Mammary epithelial cell (primary cell): ENCODE measurements at places on chromosomes 3 and 15.

- DNase-seq, result no peak
Measured at GRCh38 chr15:55879181-55879580, 114.2 kb downstream of the NEDD4 start.

GRCh38 chr3:148937467-148938255, 53.7 kb upstream of the GYG1 start:
- DNase-seq, result no peak

DNA sequence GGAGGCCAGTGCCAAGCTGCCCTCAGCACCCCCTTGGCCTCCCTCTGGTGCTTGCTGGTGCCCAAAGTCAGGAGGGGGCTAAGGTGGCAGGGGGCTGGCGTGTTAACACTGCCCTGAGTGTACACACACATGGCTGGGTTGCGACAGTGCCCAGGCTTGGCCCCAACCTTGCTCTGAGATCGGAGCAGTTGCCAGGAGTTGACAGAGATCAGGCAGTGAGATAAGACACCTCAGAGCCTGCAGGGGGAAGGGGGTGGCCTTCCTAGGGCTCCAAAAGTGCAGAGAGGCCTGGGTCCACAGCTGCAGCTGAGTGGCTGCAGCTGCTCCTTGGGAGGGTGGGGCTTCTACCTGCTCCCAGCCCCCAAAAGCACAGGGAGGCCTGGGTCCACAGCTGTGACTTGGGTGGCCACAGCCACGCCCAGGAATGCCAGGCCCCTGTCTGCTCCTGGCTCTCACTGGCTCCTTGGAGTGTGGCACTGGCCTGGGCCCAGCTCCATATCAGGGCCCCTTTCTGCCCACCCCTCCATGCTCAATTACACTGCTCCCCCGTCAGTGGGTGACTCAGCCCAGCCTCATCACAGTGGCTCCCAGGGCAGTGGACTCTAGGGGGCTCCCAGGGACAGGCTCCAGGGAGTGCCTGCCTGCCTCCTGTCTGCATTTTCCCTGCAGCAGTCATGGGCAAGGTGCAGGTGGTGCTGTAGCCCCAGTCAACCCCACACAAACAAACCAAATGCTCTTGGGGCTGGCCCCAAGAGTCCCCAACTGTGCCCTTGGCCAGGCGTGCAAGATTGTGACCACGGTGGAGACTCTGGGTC, 56.4 kb upstream of the C15orf39 start:
- DNase-seq, result no peak

DNA sequence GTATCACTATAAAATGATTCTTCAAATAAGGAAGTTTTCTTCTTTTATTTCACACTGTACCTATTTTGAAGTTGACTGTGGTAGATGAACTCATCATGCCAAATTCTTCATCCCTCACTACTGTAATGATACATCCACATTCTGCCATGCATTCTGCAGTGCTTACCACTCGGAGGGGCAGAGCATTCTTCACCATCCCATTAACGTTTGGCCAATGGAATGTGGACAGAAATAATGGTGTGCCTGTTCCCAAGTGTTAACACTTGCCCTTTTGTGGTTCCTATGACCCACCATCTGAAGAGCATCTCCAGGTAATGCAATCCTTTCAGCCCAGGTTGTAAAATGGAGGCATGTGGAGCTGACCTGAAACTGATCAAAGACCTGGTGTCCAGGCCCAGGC, 18.6 kb downstream of the GOLIM4 start:
- DNase-seq, result peak; percentile 92

GRCh38 chr15:71888797-71889196, 78.4 kb downstream of the NR2E3 start:
- DNase-seq, result no peak

GRCh38 chr3:39753391-39753790, 56.0 kb upstream of the MYRIP start:
- DNase-seq, result no peak

GRCh38 chr15:77507143-77507897, 86.6 kb downstream of the HMG20A start:
- peak; percentile 54 for DNase-seq

DNA sequence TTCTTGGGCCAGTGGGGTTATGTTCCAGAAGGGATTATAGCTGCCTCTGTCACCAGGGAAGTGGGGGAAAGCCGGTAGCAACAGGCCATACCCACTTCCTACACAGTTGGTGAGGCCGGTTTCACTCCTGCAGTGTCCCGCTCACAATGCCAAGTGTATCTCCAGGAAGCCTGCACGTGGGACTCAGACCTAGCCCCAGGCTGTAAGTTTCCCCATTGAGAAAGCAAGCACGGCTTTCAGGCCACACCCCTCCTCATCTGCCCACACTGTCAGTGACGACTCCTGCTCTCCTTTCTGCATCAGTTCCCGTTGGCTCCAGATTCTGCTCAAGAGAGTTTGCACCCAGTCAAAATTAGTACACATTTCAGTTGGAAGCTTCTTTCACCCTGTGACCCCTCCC, 51.6 kb upstream of the CPOX start:
- DNase-seq, result peak; percentile 67

DNA sequence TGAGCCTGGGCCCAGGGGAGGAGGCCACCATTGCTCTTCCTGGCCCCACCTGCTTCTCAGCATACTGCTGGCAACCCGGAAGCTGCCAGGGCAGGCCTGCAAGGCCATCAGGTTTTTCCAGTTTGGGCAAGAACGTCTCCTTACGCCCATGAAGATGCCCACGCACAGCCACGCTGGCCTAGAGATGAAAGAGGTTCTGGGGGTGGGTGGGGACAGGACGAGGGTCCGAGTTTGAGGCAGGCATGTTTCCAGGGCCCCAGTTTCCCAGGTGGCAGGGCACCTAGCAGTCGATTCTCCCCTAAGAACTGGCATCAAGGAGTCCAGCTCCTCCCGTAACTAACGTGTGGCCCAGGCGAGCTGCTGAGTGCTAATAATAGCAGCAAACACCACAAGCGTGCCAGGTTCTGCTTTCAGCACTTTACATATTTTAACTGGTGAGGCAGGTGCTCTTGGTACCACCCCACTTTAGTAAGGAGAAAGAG, 45.8 kb downstream of the ZNF710 start:
- DNase-seq, result peak; percentile 63

DNA sequence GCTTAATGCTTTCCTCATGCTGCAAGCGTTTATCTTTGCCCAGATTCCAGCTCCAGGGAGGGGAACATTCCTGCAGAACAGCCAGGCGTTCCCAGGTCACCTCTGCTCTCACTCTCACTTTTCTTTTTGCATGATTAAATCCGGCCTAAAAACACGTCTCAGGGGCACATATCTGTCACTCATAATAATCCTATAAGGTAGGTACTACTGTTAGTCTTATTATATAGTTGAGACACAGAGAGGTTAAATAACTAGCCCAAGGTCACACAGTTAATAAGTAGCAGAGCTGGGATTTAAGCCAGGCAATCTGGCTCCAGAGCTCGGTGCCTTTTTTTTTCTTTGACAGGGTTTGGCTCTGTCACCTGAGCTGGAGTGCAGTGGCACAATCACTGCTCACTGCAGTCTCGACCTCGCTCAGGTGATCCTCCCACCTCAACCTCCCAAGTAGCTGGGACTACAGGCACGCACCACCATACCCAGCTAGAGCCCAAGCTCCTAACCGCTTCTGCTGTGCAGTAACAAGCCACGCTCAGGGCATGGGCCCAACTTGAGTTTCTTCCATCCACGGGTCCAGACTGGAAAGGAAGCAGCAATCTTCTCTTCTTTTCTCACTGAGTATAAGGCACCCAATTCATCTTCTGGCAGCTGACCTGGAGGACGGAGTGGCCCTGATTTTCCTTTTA, 96.5 kb downstream of the LIPC start:
- no peak for DNase-seq

DNA sequence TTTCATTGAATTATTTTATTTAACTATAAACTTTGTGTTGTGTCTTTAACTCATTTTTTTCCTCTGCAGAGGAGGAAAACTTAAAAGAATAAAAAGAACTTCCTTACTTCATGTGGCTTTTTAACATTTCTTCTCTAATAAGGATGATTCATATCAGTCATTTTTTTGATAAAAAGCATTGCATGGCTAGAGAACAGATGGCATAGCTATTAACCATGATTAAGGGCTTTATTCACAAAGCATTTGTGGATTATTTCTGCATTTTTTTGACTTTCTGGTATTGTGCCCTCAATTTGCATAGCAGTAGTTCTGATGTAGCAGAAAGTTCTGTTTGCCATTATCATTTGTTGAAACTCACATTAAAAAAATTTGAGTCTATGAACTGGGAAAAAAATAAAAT, 540.8 kb downstream of the SI start:
- DNase-seq, result no peak
